ENCODE measurements at places on chromosomes 5 and 9. TPM values are rescaled to one million over a fixed set of nuclear protein-coding genes. Genes with fewer than 3 reads are reported as not detected.

Gene NEUROG1
- total RNA-seq: not detected

Gene NPR2
- total RNA-seq: 1.2 TPM

Gene IFNA21
- total RNA-seq: not detected

Gene RBM18
- 23.2 TPM for total RNA-seq

Gene FOXD1
- total RNA-seq: 0.10 TPM

Gene FCN2
- not detected for total RNA-seq

Gene NR2F1-AS1
- total RNA-seq: not detected

Gene PPP3R2
- not detected for total RNA-seq

Gene PCDHAC1
- total RNA-seq: not detected

Gene RNF208
- total RNA-seq: 0.31 TPM

Gene HSPB3
- total RNA-seq: 0.31 TPM

Gene TICAM2
- 1.2 TPM for total RNA-seq

Gene IL9
- total RNA-seq: not detected

Gene GPR151
- not detected for total RNA-seq

Gene MGAT1
- 119 TPM for total RNA-seq

Gene MYOT
- total RNA-seq: not detected

Gene MAML1
- 14.0 TPM for total RNA-seq

Gene CAMK2A
- 0.94 TPM for total RNA-seq

Gene LCN6
- total RNA-seq: not detected

Gene TMC1
- 0.52 TPM for total RNA-seq

Gene FOXD4
- total RNA-seq: not detected

Gene DCAF10
- total RNA-seq: 8.8 TPM

Gene CKMT2
- 1.0 TPM for total RNA-seq

Gene OMD
- total RNA-seq: not detected

Gene KCNV2
- total RNA-seq: not detected

Gene KIF4B
- not detected for total RNA-seq

Gene CARTPT
- not detected for total RNA-seq

Gene ARSI
- 4.8 TPM for total RNA-seq

Gene RANBP3L
- total RNA-seq: 0.10 TPM

Gene EIF4E1B
- total RNA-seq: 0.10 TPM

Gene MTRR
- total RNA-seq: 104 TPM

Gene SHLD3
- total RNA-seq: 35.8 TPM

Gene FBP2
- not detected for total RNA-seq

Gene GZMA
- 34.8 TPM for total RNA-seq

Gene TAF11L10
- total RNA-seq: not detected

Gene C5orf15
- total RNA-seq: 26.6 TPM

Gene FIBCD1
- total RNA-seq: not detected

Gene IGIP
- 2.3 TPM for total RNA-seq

Gene PCDHB4
- not detected for total RNA-seq

Gene ECSCR
- not detected for total RNA-seq

Gene CER1
- total RNA-seq: not detected

Gene IL5
- not detected for total RNA-seq

Gene HTR1A
- total RNA-seq: not detected

Gene PKD2L2
- not detected for total RNA-seq

Gene NMRK1
- 18.4 TPM for total RNA-seq

Gene SMIM32
- not detected for total RNA-seq

Gene HTR4
- total RNA-seq: not detected

Gene NHP2
- 47.5 TPM for total RNA-seq

Data from mononuclear cell (primary cell).